KG1 (cell line): ENCODE measurements at places on chromosomes 7 and 10.

GRCh38 chr7:151013733-151014497, 10.4 kb downstream of the ATG9B start:
- no peak for DNase-seq

GRCh38 chr10:108735380-108735779, 1187.9 kb downstream of the XPNPEP1 start:
- DNase-seq, result no peak

DNA sequence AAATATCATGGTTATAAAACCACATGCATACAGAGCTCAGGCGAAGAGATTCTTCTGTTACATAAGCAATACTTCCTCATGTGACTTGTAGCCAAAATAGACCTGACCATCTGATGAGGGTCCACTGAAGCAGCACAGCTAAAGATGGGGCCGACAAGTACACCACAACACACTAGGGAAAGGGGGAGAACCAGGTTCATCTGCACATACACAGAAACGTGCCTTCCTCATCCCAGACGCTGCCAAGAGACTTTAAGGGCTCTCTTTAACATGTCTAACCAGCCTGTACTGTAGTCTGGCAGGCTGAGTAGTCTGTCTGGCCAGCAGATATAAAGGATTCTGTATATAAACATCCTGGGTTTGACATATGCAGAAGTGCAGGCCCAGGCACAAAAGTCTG, 30.3 kb downstream of the ERCC6 start:
- no peak for DNase-seq

GRCh38 chr7:19146699-19147098, 1.5 kb upstream of the FERD3L start:
- DNase-seq, result no peak

GRCh38 chr7:142359694-142360279, 101.9 kb upstream of the PRSS58 start:
- DNase-seq, result no peak

GRCh38 chr10:132687893-132688579, 97.9 kb downstream of the NKX6-2 start:
- DNase-seq, result no peak

DNA sequence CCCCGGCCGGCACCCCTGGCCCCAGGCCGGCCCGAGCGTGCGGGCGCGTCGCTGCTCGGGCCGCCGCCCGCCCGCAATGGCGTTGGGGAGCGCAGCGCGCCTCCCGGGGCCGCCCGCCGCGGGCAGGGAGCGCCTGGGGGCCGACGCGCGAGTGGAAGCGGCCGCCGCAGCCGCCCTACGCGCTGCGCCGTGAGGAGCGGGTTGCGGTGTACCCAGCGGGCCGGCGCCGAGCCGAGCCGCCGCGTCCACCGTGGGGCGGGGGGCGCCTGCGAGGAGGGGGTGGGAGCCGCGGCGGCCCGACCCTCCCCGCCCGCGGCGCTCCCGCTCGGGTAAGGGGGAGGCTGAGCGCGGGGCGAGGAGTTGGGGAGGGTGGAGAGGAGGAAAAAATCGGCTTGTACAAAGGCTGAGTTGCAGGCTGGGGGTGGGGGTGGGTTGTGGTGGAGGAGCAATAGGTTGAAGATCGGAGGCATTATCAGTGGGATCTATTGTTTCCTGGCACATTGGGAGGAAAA, 473 bp downstream of the PPP1R9A start:
- DNase-seq, result no peak

- no peak for DNase-seq
Observed at GRCh38 chr7:101299511-101300464, 21.8 kb downstream of the IFT22 start.

DNA sequence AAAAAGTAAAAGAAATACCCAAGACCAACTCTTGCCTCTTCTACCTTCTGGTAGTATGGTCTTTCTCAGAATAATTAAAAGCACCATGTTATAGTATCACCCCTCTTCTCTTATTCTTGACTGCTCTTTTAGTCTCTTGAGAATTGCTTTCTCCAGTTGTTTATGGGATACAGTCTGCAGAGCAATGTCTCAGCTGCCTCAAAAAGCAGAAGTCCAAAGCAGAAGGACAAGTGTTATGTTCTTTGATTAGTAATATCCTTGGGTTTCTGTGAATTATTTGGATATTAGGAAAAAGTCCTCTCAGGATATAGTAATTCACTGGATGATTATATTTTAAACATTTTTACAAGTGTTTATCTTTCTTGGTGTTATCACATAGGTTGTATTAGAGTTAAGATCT, 7.4 kb downstream of the TAS2R41 start:
- no peak for DNase-seq

DNA sequence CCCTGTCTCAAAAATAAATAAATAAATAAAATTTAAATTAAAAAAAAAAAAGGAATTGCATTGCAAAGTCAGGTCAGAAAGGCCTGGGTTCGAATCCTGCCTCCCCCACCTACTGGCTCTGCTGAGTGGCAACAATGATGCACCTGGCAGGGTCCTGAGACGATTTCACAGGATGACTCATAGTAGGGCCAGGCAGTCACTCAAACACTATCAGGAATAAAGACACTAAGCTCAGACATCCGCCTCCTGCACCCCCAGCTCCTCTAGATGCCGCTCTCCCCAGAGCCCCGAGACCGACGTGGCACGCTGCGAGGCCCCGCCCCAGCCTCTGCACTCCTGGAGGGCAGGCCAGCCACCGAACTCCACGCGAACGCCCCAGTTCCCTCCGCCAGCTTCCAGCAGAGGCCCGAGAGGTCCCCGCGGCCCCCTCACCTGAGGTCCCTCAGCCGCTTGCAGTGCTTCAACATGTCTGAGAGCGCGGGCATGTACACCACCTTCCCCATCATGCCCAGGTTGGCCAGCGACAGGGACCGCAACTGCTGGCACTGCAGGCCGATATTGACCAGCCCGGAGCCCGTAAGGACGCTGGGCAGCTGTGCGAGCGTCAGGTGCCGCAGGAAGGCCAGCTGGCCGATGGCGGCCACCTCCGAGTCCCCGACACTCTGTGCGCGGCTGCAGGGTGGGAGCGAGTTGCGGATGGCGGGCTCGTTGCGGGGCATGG, 76.6 kb upstream of the TNRC18 start:
- no peak for DNase-seq

- DNase-seq, result no peak
Observed at GRCh38 chr10:43689618-43689954, 40.9 kb upstream of the ZNF32 start.

GRCh38 chr7:6056616-6057015, 25.4 kb downstream of the ANKRD61 start:
- no peak for DNase-seq

GRCh38 chr7:7399707-7400106, 136.0 kb downstream of the COL28A1 start:
- no peak for DNase-seq

DNA sequence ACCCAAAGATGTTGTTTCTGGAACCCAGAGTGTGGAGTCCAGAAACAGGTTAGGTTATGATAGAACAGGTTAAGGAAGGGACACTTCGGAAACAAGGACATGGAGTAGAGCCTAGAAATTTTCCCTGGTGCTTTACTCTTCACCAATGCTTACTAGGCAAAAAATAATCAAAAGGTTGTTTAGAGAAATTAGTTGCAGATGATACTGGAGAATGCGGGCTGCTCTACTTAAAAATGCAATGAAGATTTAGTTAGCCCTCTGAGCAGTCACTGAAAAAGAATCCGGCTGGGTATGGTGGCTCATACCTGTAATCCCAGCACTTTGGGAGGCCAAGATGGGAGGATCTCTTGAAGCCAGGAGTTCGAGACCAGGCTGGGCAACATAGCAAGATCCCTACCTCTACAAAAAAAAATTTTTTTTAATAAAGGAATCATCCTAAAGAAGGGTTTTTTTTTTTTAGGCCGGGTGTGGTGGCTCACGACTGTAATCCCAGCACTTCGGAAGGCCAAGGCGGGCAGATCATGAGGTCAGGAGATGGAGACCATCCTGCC, 3.3 kb upstream of the UBE2H start:
- DNase-seq, result no peak

DNA sequence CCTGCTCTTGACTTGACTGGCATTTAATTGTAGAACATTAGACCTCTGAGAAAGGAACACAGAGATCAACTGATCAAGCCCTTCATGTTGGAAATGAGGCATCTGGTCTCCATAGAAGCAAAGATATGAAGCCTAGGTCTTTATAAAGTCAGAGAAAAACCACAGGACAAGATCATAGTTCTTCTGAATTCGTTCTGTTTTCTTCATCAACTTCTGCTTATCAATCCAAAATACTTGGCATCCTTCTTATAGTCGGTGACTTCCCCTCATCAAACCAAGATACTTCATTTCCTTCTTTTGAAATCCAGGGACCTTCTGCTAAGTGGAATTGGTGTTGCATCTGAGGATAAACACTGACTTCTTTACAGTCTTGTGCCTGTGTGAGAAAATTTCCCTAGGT, 77.1 kb upstream of the PRKCQ start:
- no peak for DNase-seq

DNA sequence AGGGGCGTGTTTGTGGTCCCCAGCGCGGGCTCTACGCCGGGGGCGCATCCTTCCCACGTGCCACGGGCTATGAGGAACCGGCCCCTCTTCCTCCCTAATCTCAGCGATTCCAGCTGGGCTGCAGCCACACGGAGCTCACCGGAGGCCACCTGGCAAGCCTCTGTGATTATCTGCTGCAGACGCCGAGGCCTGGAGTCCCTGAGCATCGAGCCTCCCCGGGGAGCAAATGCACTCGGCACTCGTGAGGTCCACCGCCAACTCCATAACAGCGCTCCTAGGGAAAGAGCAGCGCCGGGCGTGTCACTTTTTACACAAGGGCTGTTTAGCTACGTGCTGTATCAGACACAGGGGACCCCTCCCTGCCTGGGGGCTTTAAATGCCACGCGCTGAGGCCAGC, 101.2 kb downstream of the DYNC2I1 start:
- no peak for DNase-seq

GRCh38 chr7:100629117-100629716, 12.1 kb downstream of the TFR2 start:
- DNase-seq, result no peak

GRCh38 chr7:21357151-21358097, 70.5 kb upstream of the SP4 start:
- DNase-seq, result no peak

DNA sequence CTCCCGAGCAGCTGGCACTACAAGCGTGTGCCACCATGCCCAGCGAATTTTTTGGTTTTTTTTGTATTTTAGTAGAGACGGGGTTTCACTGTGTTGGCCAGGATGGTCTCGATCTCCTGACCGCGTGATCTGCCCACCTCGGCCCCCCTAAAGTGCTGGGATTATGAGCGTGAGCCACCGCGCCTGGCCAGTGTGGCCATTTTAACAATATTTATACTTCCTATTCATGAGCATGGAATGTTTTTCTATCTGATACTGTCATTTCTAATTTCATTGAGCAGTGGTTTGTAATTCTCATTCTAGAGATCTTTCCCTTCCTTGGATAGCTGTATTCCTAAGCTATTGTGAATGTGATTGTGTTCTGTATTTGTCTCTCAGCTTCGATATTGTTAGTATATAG, 96.2 kb downstream of the GLCCI1 start:
- no peak for DNase-seq

- no peak for DNase-seq
Observed at GRCh38 chr10:105615715-105616365, 974.8 kb downstream of the SORCS3 start.

GRCh38 chr10:24415455-24416125, 206.7 kb downstream of the KIAA1217 start:
- DNase-seq, result no peak

- DNase-seq, result no peak
Observed at GRCh38 chr7:945147-945555, 9.3 kb downstream of the ADAP1 start.

- DNase-seq, result no peak
Observed at GRCh38 chr7:134941185-134941900, 45.0 kb upstream of the AGBL3 start.

DNA sequence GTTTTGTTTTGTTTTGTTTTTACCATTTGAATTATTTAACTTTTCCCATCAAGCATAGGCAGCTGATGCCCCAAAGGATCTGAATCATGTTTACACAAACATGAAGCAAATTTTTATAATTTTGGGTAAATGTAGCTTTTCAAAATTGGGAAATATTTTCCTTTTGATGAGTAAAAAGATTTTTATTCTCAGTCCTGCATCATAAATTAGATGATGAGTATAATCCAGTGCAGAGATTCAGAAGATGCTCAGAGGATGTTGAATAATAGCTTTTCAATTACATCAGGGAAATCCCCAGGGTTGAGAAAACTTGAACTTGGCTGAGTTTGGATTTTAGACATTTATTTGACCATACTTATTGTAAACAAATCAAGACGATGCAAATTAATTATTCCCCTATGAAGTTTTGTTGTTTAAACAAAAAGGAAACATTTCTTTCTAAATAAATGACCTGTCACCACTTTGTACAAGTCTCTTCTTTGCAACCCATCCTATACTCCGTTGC, 121.7 kb downstream of the FAM204A start:
- DNase-seq, result no peak

DNA sequence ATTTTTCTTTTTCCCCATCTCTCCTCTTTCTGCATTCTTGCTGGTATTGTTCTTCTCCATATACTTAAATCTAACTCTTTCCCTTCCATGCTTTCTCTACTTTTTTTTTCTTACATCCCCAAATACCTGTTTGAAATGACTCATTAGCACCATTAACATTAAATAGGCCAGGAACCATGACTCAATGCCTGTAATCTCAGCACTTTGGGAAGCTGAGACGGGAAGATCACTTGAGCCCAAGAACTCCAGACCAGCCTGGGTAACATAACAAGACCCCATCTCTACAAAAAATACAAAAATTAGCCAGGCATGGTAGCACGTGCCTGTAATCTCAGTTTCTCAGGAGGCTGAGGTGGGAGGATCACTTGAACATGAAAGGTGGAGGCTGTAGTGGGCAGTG, 1026.8 kb downstream of the GATA3 start:
- DNase-seq, result no peak

GRCh38 chr10:97522071-97522470, 23.3 kb downstream of the UBTD1 start:
- DNase-seq, result no peak

DNA sequence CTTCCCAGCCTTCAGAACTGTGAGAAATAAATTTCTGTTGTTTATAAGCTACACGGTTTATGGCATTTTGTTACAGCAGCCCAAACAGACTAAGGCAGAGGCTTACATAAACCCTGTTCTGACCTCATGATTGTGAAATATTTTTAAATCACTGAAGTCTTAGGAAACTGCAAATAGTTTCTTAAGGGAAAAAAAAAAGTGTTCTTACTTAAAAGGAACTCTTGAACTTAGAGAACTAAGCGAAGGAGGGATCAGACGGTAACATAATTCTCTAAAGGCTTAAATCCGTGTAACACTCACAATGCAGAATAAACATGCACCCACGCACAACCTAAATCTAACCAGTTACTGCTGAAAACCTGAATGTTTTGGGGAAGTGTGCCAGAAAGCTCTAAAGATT, 749.1 kb upstream of the LRRTM3 start:
- DNase-seq, result no peak

GRCh38 chr7:507623-508300, 11.9 kb downstream of the PDGFA start:
- no peak for DNase-seq

- DNase-seq, result no peak
Observed at GRCh38 chr7:52285689-52286088, 749.7 kb upstream of the POM121L12 start.

GRCh38 chr7:88357781-88358525, 51.3 kb upstream of the STEAP4 start:
- DNase-seq, result no peak
